ENCODE measurements at places on chromosomes 7 and 10.
A peak's percentile ranks its signal among the peaks of the same experiment; 100 is the strongest.

DNA sequence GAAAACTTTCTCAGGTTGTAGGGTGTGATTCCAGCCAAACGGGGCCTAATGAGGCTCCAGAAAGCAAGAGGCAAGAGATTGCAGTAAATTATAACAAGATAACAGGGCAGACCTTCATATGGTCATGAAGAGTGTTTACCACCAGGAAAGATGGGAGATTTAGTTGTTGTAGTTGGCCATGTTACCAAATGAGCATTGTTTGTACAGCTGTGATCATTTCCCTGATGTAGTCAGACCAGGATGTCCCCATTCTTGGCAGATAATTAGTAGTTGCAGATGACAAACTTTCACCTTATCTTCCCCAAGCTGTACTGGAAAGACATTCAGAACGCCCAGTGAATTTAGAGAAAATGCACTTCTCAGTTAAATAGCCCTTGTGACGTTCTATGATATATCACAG is 630.8 kb downstream of the ANKRD7 start:
- no peak for DNase-seq

GRCh38 chr7:81478664-81479063 is 291.2 kb downstream of the HGF start:
- no peak for DNase-seq

- no peak for DNase-seq
Measured at GRCh38 chr10:77110757-77111156, 526.9 kb downstream of the KCNMA1 start.

DNA sequence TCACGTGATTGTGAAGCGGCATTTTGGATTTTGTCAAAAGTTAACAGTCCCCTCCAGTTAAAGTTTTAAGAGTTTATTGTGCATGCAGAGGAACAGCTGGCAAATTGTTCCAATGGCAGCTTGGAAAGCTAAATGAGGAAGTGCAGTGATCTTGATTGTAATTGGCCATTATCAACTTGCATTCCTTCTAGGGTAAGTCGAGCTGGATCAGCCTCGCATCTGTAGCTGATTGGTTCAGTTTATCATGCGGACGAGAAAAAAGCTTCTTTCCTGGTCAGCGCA is 566 bp downstream of the ZNF789 start:
- DNase-seq: no peak

DNA sequence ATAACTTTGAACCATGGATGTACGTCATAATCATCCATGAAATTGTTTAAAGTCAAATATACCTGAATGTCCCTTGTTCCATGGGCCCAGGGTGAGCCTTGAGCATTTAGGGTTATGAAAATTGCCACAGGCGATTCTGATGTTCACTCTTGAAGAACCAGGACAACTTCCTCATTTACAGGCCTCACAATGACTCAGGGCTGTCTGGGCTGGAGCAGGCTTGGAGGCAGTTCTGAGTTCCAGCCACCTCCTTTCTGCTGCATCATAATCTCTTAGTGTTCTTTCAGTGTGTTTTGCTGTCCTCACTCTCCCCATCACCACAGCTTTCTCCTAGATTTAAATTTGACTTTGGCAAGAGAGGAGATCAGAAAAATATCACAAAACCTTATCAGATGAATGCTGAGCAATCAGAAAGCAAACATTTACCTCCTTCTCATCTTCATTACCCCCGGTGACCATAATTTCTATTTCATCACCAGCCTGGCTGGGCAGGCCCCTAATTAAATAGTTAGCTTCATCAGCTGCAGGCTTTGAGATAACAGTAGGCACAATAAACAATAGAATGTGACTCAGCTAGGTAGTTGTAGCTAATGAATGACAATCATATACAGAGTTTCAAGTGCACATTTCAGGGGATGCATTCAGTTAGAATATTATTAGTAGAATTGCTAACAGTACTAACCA is 571.0 kb downstream of the SH2D4B start:
- DNase-seq: peak; percentile 30

- DNase-seq: no peak
Measured at GRCh38 chr10:132701099-132701845, 84.7 kb downstream of the NKX6-2 start.

GRCh38 chr10:132193907-132194552 is 7.3 kb downstream of the DPYSL4 start:
- no peak for DNase-seq

Measured in GM12864 (cell line).